Activated CD4-positive, alpha-beta T cell treated with anti-CD3 and anti-CD28 coated beads, Interleukin-10, Interleukin-2, amounts not matched to agents 100 ng/mL and 50 ng/mL, durations not matched to agents 16 hours and 8 hours (primary cell): ENCODE measurements at places on chromosomes 1 and 21.

DNA sequence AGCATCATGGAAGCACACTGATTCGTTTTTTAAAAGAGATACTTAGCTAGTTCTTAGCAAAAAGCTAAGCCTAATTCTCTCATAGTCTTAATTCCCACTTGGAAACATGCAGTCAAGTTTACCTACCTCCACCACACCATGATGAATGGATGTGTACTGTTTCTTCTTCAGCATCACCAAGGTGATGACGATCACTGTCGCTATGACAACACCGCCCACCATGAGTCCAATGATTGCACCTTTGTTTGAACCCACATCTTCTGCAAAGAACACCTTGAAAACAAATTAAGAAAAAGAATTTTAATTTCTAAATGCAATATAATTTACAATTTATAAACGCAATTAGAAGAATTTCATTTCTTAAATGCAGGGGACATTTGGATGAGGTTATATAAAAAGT is 156.8 kb downstream of the GABPA start:
- no peak for DNase-seq

- DNase-seq, result no peak
Measured at GRCh38 chr21:32312326-32312725, 13.7 kb downstream of the MRAP start.

- peak; percentile 8 for DNase-seq
Measured at GRCh38 chr1:73821520-73821919, 376.5 kb downstream of the LRRIQ3 start.

DNA sequence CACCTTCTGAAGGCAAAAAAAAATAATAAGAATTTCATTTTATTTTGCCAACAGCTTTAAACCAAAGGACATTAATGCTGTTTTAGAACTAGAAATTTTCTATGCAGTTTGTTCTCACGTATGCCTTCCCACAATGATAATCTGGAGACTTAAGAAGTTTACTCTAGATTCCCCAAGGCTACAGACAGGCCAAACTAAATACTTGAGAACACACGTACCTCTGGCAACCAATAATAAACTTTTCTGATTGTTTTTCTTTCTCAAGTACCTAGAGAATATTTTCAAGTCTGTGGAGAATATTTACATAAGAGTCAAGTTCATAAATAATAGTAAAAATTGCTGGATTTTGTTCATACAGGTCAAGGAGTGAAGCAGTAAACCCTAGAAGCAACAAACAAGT is 15.9 kb downstream of the CLDN8 start:
- DNase-seq, result no peak

DNA sequence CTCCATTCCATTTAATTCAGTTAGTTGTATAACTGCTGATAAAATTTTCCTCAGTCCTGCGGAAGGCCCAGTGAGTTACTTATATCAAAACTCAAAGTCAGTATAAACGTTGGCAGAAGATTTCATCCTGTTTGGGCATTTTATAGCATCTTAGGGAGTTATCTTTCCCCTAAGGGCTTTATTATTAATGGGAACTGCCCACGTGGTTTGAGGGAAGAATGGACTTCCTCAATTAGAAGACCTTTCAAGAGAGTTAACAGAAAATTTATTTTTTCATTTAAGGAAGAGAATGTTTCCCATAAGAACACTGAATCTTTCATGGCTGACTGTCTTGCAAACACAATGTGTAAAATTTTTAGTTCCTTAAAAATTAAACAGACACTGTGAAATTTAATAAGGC is 400.1 kb downstream of the NEGR1 start:
- DNase-seq, result no peak

GRCh38 chr1:19457607-19458006 is 27.7 kb downstream of the CAPZB start:
- DNase-seq, result no peak

DNA sequence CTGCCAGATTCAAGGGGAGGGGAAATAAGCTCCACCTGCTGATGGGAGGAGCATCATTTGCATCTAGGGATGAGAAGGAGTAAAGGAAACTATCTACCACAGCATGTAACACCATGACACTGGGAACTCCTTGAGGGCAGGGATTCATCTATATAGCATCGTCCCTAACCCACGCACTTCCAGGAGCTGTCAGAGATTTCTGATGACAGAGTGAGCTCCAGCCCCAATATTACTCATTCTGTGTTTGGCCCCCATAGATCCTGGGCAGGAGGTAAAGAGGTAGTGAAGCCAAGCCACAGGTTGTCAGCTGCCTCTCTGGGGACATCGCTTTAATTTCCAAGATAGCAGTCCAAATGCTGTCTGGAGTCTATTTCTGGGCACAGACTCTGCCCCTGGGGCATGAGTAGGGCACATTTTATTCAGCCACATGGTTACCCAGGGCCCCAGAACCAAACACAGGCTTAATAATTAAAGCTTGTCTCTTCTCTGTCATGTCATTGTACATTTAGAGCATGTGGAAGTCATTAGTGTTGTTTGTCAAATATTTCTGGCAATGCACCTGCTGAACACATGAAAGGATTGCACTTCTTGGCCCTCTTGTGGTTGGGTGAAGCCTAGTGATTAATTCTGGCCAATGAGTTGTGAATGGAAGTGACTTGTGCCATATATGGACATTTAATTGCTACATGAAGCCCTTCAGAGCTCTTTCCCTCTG is 105.9 kb upstream of the POU3F1 start:
- no peak for DNase-seq

GRCh38 chr1:61192663-61193330 is 110.4 kb downstream of the NFIA start:
- no peak for DNase-seq

DNA sequence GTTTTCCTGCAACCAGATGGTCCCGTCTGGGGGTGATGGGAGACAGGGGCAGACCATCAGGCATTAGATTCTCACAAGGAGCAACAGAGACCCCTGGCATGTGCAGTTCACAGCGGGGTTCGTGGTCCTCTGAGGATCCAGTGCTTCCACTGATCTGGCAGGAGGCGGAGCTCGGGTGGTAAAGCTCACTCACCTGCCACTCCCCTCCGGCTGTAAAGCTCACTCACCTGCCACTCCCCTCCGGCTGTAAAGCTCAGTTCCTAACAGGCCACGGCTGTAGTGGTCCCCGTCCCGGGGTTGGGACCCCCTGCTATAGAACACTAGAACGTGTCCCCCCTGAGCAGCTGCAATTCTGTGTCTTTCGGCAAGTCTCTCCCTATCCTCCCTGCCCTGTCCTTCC is 4.6 kb downstream of the KRTAP10-12 start:
- no peak for DNase-seq

DNA sequence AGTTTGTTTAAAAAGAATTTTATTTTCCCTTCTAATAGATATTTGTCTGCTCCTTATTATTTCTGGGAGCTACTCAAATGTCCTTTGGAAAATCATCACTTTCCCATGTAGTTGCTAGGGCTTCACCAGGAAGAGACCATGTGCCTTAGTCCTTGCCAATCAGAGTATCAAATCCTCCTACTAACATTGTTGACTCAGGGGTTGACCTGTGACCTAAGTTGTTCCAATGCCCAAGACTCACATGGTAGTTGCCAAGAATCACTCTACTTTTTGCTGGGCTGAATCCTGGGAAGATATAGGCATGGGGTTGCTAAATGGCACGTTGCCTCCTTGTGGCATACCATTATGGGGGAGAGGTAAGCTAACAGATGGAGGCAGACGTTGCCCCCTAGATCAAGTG is 58.2 kb upstream of the FOXD3 start:
- no peak for DNase-seq
